PC-9 (cell line): ENCODE measurements at places on chromosomes 13 and 19. TPM values are rescaled to one million over a fixed set of nuclear protein-coding genes. Genes with fewer than 3 reads are reported as not detected.

DNA sequence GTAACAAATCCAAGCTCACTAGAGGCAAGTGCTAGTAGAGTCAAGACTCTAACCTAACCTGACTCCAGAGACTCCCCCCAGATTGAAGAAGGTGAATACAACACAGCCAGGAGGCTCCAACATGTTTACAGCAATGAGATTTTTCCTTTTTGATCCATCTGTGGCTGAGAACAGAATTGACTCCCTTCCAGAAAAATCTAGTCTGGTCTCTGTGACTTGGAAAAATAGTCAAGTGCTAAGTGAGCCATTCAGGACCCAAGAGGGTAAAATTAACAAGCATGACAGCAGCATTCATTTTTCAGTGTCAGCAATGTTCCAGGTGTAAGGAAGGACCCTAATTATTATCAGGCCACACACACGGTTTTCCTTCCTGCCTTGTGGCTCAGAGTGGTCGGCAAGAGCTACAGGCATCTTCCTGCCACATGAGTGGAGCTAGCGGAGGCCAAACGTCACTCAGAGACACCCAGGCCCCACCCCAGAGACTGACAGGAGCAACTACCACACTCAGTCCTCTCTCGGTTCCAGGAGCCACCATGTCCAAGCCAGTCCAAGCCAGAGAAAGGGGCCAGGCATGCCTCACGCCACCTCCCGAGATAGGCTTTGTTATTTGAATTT, 395.1 kb downstream of the FOXO1 start:
- H3K27ac ChIP-seq, result peak overlapping the region; percentile 57
- no peaks in the 10 kb centered on the region for H3K36me3 ChIP-seq
- H3K4me1 ChIP-seq, result peaks cover 27% of the 10 kb centered on the region
- no peak overlapping the region for H3K4me3 ChIP-seq

DNA sequence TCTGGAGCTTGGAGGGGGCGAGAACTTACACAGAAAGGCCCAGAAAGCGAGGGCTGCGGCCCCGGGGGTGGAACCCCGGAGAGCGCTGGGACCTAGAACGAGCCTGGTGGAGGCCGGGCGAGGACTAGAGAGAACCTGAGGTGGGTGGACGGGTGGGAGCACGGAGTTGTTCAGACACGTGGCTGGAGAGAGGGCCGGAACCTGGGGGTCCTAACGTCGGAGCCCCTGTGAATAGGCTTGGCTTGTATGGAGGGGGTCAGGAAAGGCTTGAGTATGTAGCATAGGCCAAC, 383 bp downstream of the ZNF581 start:
- no peak for DNase-seq
- H3K36me3 ChIP-seq, result peaks cover 6% of the 10 kb centered on the region
- peak overlapping the region; percentile 44 for H3K27ac ChIP-seq
- H3K4me3 ChIP-seq, result peak overlapping the region; percentile 66
- no peaks in the 10 kb centered on the region for H3K27me3 ChIP-seq

- no peaks in the 10 kb centered on the region for H3K27me3 ChIP-seq
- DNase-seq, result no peak
- H3K36me3 ChIP-seq, result no peaks in the 10 kb centered on the region
- H3K4me3 ChIP-seq, result no peak overlapping the region
- no peak overlapping the region for H3K27ac ChIP-seq
These were observed 546.2 kb downstream of the SLITRK5 start for GRCh38 chr13:88217372-88217771.

- peak; percentile 60 for DNase-seq
- peaks cover 19% of the 10 kb centered on the region for H3K4me1 ChIP-seq
- H3K36me3 ChIP-seq, result no peaks in the 10 kb centered on the region
- no peak overlapping the region for H3K4me3 ChIP-seq
These were observed 8.8 kb upstream of the KLK8 start for GRCh38 chr19:51010066-51010795.

The CDC42EP5 gene
- total RNA-seq, result 25.1 and 48.5 TPM in 2 replicates

DNA sequence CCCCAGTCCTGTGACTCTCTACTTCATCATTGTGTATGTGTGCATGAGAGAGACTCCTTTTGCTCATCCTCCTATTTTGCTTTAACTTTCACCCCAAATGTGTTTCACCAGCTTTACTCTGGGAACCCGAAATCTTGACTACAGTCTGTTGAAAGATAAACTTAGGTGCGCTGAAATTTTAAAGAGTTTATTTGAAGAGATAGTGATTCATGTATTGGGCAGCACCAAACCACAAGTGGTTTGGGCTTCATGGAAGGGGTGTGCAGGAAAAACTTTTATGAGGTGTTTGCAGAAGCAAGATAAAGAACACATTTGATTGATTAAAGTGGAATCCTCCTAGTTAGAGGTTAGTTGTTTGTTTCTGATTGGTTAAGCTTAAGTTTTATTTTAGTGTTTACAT, 50.8 kb upstream of the RFC3 start:
- no peaks in the 10 kb centered on the region for H3K36me3 ChIP-seq
- no peak overlapping the region for H3K27ac ChIP-seq
- H3K27me3 ChIP-seq, result no peaks in the 10 kb centered on the region
- no peak overlapping the region for H3K4me3 ChIP-seq
- H3K4me1 ChIP-seq, result no peaks in the 10 kb centered on the region
- DNase-seq, result no peak

DNA sequence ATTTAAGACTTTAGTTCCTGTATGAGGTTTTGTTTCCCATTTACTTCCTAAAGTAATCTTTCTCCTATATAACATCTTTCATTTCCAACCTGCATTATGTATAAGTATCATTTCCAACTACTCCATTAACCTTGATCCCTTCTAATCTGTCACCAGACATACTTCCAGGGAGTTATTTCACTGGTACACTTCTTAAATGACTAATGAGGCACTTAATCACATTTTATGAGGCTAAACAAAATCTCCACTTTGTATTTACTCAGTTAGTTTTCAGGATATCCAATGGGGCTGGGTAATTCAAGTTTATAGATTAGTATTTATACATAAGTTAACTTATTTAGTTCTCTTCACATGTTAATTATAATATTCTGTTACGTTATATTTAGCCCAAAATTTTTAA, 634.7 kb downstream of the PCDH17 start:
- no peak overlapping the region for H3K27ac ChIP-seq
- H3K27me3 ChIP-seq, result no peaks in the 10 kb centered on the region
- H3K36me3 ChIP-seq, result no peaks in the 10 kb centered on the region
- H3K4me1 ChIP-seq, result no peaks in the 10 kb centered on the region
